ENCODE measurements at places on chromosomes 2 and 18.

DNA sequence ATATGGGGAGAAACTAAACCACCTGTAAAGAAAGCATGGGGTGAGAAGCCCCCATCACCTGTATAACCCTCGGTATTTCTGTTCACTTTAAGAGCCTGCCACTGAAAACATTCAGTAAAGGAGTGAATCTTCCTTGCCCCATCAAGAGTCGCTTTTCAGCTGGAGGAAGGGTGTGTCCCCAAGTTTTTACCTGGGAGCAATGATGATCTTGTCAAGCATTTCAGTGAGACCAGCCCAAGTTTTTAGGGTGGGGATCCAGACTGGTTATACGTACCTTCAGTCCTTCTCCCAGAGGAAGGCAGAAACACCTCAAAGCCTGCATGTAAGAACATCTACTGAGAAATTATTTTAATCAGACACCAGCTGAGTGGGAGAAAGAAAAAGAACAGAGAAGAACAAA lies at the start of gene DSG1:
Gene DSG1 (plus strand): TSS at position 301 of the 400 bp plus-strand sequence. CDS start 141 bp downstream, outside the sequence.
- no peak for DNase-seq

DNA sequence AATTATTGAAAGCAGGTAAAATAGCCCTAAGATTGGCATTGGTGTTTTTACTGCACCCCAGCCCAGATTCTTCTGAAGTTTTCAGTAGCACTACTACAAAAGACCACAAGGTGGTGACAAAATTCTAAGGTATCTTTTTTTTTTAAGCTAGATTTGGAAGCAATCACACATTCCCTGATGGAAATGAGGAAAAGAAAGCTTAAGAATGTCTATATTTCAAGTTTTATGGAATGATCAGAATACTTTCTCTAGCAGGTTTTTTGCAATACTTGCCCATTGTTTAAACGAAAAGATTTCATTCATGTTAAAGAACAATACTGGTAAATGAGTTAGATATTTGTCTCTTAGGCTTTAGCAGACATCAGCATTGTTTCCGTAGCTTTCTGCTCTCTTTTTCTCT lies 32.1 kb upstream of the ZNF638 start:
- no peak for DNase-seq

DNA sequence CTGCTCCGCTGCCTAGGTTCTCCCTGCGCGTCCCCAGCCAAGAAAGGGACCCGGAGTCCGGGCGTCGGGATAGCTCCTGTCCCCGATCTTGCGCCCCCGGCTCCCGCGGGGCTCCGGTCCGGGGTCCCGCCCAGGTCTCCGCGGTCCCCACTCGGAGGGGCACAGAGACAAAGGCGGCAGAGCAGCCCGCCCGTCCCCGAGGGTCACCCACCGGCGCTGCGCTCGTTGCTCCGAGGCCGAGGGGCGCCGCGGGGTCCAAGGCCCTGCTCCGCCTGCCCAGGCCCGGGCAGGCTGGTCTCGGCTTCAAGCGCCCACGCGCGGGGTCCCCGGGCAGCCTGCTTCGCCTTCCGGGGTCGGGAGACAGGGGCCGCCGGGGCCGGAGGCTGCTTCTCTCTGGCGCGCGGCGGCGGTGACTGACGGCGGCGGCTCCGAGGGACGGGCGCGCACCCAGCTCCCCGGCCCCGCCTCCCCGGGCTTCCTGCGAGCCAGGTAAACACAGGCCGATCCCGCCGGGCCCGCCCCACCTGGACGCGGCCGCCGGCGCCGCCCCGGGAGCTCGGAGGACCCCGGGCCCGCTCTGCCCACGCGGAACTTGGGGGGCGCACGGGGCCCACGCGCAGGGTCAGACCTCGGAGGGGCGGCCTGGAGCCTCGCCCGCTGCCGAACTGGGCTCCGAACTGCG lies at the start of gene MBP:
Gene MBP (minus strand): TSS at position 415 of the 682 bp plus-strand sequence. CDS start 27,522 bp downstream, outside the sequence.
- no peak for DNase-seq

DNA sequence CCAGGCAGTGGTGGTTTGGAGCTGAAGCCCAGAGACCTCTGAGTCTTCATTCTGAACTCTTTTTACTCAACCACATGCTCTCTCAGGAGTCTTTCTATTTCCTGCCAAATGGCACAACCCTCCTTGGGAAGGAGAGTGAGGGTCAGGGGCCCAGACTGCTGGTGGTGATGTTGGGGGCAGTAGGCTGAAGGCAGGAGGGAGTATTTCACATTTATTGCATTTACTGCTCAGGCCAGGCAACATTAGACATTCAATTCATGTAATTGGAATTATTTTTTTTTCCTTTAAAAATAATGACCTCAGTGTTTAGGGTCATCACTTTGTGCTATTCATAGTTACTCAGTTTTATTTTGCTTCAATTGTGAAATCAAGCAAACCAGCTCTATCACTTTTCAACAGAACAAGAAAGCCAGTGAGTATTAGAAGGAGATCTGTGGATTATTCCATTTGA lies 311.3 kb upstream of the NT5C1B start:
- no peak for DNase-seq

GRCh38 chr2:126878601-126879000 lies 20.1 kb upstream of the TEX51 start:
- DNase-seq = no peak

DNA sequence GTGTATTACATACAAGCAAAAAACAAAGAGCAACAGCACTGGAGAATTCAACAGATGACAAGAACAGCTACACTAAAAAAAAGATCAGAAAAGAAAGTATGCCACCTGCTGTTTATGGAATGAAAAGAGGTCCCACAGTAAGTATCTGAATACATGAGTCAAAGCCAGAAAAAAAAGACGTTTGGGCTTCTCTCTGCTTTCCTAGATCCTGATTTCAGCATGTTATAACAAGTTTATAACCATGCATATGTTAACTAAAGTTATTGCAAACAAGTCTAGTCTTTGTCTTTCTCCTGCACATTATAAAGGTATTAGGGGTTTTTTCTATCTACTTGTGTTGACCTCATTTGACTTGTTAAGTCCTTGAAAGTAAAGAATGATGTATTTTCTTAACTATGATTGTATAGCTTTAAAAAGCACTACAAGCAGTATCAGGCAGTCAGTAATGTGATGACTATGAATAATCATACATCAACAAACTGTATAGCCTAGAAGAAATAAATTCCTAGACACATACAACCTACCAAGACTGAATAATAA lies 108.5 kb upstream of the COL5A2 start:
- DNase-seq = no peak

DNA sequence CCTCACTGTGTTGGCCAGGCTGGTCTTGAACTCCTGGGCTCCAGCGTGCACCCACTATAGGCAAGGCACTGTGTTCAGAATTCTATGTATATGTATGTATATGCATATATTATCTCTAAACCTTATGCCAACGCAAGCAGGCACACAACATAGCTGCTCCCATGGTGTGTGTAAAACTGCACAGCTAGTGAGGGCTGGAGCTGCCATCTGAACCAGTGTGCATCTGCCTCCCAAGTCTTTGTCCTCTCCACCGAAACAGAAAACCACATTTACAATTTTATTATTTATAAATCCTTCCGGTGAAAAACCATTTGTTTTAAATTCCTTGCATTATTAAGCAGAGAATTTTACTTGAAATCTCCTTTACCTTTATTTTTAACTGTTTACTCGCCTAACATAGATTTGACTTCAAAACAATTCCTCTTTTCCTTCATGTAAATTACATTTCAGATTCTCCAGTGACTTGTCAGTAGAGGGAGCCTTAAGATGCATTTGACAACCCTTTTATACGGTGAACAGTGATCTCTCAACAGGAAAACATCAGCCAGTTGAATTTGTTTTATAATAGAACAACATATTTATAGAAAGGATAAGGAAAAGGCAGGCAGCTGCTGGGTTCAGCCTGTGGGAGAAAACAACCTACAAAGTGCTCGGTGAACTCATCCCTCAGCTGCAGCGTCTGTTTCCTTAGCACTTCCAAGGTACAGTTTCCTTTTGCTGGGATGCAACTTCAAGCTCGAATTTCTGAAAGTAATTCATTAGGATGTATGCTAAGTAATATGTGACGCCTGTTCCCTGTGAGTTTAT lies 101.2 kb downstream of the MYT1L start:
- no peak for DNase-seq

DNA sequence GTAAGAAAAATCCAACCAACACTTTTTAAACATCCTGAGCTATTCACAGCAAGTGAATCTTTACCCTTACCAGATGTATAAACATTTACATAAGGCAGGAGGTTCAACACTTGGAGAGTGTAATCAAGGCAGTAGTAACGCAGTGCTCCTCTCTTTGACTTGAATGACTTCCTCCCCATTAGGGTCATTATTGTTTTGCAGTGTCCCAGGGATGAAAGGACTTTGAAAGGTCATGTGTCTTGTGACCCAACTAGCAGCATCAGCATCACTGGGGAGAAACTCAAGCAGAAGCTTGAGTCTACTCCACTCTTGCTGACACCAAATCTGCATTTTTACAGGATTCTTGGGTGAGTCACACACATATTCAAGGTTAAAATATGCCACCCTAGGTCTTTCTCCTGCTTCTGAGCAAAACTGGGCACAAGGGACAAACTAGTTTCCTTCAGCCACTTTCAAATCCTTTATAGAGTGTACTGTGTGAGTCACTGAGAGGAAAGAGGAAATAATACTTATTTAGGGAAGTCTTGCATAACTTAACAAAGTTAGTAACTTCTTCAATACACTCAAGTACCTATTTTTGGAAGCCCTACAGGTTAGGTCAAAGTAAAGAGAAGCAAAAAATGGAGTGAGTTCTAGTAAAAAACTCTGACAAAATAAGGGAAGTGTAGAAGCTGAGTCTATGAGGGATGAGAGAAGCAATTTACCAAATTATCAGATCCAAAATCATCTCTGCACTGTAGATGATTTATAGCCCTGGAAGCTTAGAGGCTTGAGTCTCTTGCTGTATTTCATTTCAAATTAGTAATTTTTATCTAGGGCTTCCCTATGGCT lies 51.0 kb upstream of the EML4 start:
- DNase-seq = no peak

- no peak for DNase-seq
Measured at GRCh38 chr18:55585920-55586561, 2.0 kb downstream of the TCF4 start.

GRCh38 chr2:16005816-16006536 lies 65.6 kb downstream of the MYCN start:
- no peak for DNase-seq

DNA sequence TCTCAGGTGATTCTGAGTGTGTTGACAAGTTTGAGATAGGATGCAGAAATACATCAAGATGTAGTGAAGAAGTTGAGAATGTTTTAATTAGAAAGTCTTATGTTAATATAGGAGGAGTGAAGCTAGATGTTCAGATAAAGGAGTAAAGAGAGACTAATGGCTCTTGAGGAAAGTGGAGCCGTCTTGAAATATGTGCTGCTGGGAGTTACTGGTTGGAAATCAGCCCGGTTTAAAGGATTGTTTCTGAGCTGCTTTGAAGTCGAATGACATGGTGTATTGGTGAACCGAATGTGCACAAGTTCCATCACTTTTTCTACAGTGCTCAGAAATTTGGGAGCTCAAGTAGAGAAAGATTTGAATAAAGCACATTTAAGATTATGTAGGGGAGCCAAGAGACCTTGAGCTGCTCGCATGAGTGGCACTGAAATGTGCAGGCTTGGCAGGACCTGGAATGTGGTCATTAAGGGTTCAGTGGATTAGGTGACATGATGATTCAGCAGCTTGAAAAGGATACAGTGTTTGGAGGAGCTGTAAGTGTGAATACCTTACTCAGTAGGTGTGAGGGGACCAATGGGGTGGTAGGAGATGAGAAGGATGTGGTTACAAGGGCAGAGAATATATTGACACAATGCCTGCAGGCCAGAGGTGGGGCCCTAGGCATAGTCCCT lies 68.6 kb downstream of the CAB39 start:
- no peak for DNase-seq

- DNase-seq = no peak
Measured at GRCh38 chr2:239215988-239216613, 184.7 kb downstream of the HDAC4 start.

GRCh38 chr2:204033611-204034495 lies 97.3 kb downstream of the ICOS start:
- DNase-seq = no peak

GRCh38 chr2:118168615-118169014 lies 80.3 kb downstream of the INSIG2 start:
- no peak for DNase-seq

Data from frontal cortex (tissue), 4 donors.